DMS79 treated with DMSO at 0.1 percent for 48 hours (cell line): ENCODE measurements at places on chromosomes 2 and 18.

- no peak for DNase-seq
Observed at GRCh38 chr2:20062615-20063545, 11.5 kb upstream of the LAPTM4A start.

- no peak for DNase-seq
Observed at GRCh38 chr2:143482316-143482715, 353.1 kb downstream of the ARHGAP15 start.

GRCh38 chr2:121816797-121817196 is 61.3 kb downstream of the TSN start:
- DNase-seq: no peak

DNA sequence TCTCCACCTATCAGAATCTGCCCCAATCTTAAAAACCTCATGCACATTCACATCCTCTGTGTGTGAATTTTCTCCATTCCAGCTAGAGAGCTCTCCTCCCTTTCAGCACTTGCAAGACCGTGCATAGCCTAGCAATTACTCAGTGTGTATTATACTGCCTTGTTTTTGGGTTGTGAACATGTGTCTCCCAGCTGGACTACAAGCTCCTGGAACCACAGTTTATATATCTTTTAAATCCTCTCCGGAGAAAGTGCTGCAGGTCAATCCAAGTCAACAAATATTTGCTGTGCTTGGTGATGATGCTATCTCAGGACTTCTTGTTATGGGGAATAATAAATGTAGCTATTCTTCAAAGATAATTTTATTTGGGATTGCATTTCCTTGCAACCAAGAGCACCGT is 58.2 kb upstream of the MEX3C start:
- no peak for DNase-seq

GRCh38 chr18:22260208-22260820 is 90.9 kb downstream of the GATA6 start:
- no peak for DNase-seq

GRCh38 chr18:26378701-26379100 is 152.5 kb downstream of the TAF4B start:
- DNase-seq: no peak

DNA sequence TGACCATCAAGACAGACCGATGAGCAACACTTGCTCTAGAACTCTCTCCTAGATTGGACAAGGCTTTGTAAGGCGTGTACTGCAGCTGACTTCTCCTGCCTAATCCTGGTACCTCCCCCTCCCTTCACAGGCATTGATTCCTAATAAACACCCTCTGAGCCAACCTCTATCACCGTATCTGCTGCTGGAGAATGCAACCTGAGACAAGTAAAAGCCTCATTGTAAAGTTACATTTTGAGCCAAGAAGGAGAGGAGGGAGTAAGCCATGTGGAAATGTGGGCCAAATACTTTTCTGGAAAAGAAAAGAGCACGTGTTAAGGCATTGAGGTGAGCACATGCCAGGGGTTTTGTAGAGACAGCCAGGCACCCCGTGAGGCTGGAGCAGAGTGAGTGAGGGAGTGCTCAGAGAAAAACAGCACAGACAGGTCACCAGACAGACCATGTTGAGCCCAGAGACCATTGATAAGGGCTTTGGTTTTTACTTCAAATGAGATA is 2.6 kb upstream of the WDFY1 start:
- no peak for DNase-seq

DNA sequence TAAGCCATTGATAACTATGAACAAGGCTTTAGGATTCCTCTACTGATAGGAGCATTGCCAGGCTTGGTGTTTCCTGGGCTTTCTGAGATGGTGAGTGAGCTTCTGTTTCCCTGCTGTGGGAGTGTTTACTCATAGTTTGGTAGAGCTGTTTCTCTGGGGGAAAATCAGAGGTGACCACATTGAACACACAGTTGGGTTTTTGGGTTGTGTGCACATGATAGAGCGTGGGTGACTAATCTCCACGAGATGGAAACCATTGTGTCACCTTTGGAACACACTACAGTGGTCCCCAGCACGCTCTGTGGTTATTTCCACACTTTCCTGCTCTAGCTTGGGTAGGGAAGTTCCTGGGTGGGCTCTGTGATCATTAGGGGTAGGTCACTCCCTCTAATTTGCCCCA is 5.4 kb downstream of the IL1R1 start:
- no peak for DNase-seq

DNA sequence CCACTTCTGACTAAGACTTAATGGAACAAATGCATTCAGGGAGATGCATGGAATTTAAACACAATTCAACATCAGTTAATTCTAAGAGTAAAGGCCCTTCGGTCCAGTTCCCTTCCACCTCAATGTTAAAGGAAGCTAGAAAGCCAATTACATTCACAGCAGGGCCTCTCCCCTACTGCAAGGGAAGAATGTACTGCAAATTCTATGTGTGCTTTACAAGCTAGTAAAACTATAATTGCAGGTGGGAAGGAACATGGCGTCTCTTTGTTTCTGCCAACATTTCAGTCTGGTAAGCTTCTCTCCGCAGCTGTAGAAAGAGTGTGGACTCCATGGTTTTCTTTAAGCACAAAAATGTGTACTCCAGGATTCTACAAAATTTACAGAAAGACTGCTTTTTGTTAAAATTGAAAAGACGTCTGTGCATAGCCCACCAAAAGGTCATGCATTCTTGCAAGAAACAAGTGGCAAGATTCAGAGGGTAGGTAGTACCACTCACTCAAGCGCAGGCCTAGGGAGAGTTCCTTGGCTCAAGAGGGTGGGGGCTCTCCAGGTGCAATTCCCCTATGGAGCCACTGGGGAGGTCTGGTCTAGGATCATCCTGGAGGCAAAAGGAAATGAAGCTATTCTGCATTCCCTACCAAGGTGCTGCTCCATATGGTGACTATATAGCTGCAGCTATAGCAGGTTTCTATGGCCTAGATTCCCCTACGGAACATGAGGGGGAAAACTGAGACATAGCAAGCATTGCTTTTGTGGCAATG is 127.0 kb upstream of the FZD5 start:
- no peak for DNase-seq
